ENCODE measurements at places on chromosomes 7 and 10.

- peak; percentile 54 for DNase-seq
These were observed 4.8 kb downstream of the CRPPA start for GRCh38 chr7:16416289-16417282.

GRCh38 chr7:151239837-151240459, 7.7 kb downstream of the CHPF2 start:
- DNase-seq, result no peak

GRCh38 chr10:72334196-72334824, 20.4 kb downstream of the DNAJB12 start:
- peak; percentile 86 for DNase-seq

- no peak for DNase-seq
These were observed 73.2 kb downstream of the RNF216 start for GRCh38 chr7:5708271-5708670.

GRCh38 chr7:106064771-106065574, 47.1 kb downstream of the SYPL1 start:
- DNase-seq, result peak; percentile 96
